Fibroblast of villous mesenchyme (primary cell): ENCODE measurements at places on chromosomes 2 and 18.

DNA sequence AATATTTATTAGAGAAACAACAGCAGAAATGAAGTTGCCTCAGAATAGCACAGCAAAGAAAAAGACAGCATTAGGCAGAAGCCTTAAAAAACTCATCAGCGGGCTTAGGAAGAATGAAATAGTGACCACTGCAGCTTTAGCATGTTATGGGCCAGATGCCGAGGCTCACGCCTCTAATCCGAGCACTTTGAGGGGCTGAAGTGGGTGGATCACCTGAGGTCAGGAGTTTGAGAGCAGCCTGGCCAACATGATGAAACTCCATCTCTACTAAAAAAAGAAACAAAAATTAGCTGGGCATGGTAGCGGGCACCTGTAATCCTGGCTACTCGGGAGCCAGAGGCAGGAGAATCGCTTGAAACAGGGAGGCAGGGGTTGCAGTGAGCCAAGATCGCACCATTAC lies 32.4 kb downstream of the AP1S3 start:
- no peak for DNase-seq

- no peak for DNase-seq
Observed at GRCh38 chr2:70607121-70607561, 53.5 kb upstream of the TGFA start.

- DNase-seq, result no peak
Observed at GRCh38 chr2:101976891-101977290, 14.9 kb upstream of the IL1R2 start.

GRCh38 chr2:171709011-171709685 lies 21.9 kb downstream of the DYNC1I2 start:
- no peak for DNase-seq

GRCh38 chr2:54577035-54577434 lies 120.9 kb downstream of the SPTBN1 start:
- DNase-seq, result no peak

DNA sequence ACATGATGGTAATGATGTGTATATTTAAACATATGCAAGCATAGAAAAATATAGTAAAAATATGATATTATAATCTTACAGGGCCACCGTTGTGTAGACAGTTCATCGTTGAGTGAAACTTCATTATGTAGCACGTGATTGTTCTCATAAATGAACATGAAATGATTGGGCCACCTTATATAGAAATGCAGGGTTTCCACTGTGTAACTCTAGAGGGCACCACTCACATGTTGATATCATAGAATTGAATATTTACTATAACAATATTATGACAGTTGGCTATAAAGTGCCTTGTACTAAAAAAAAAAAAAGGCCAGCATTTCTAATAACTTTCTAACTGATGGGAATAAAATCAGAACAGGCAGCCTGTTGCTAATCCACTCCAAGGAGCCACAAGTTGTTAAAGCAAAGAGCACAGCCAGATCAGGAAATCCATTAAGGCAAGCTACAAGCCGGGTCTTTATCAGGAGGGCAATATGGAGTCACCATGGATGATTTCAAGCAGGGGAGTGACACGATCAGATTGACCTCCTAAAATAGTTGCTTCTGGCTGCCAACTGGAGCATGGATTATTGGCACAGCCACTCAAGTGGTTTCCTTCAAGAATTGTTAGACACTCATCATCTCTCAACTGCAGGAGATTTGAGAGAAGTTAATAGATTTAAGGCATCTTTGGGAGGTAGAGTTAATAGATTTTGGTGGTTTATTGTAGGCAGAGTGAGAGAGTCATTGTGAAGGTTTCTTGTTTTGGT lies 16.7 kb downstream of the IL1F10 start:
- DNase-seq, result no peak

GRCh38 chr2:175793648-175794047 lies 208.4 kb downstream of the LNPK start:
- DNase-seq, result no peak

- DNase-seq, result peak; percentile 14
Observed at GRCh38 chr2:25570161-25570845, 103.1 kb downstream of the DTNB start.

DNA sequence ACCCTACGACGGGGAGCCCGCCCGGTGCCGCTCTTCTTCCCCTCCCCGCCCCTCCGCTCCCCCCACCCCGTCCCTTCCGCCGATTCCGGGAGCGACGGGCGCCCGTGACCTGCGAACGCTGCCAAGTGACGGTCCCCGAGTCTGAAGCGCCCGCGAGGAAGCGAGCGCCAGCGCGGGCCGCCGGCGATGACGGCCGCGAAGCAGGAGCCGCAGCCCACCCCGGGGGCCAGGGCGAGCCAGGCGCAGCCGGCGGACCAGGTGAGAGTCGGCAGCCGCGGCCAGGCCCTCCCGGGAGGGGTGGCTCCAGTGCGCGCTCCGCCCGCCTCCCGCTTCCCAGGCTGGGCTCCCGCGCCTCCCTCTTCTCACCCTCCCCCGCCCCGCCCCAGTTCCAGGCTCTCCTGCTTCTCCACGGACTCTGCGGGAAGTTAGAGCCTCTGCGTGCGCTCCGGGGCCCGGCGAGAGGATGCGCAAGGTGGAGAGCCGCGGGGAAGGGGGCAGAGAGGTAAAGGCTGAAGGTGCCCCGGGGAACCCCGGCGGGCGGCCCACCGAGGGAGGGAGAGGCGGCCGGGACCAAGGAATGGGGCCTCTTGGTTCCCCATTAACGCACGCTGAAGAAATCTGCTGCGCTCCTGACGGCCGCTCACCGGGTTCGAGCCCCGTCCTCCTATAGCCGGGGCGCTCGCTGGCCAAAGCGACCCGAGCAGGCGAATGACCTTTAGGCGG lies 719.5 kb downstream of the DPP10 start:
- no peak for DNase-seq

DNA sequence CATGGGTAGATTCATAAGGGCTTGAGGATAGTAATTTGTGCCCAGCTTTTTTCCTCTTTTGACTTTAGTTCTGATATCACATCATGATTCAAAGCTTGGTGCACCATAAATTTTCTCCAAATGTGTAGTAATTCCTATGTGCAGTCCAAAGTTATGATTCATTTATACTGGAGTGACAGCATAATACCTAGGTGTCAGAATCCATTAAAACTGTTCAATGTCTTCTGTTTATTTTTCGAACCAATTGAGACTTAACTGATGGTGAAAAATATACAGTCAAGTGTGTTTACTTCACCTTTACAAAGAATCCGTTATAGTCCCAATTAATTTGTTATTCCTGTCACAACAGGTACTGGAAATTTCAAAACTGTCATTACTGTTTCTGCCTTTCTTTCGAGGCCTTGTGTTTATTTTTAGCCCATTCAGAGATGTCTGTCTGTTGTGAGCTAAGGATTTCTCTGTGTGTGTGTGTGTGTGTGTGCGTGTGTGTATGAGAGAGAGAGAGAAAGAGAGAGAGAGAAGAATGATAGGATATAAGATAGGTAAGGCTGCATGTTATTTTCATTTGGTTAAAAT lies 389.7 kb upstream of the ATP5MC3 start:
- no peak for DNase-seq

- no peak for DNase-seq
Observed at GRCh38 chr2:12099374-12099773, 352.9 kb downstream of the LPIN1 start.
